Effector CD4-positive, alpha-beta T cell (primary cell): ENCODE measurements at places on chromosomes 3 and 15.

DNA sequence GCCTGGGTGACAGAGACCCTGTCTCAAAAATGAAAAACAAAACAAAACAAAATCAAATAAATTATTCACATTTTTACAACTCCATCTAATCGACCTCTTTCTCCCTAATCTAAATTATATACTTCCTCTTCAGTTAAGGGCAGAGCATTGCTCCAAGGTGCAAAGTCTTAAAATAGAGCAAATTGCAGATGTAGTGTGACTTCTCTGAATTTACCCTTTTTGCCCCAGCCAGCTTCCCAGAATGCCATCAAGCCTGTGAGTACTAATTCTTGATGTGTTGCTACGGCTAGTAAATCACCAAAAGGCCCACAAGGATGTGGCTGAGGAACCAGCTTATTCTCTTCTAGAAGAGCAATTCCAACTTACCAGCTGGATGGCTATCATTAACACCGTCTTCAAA, 53.4 kb upstream of the PPIB start:
- DNase-seq: no peak

GRCh38 chr15:98786717-98787116, 138.4 kb downstream of the IGF1R start:
- DNase-seq: no peak

- DNase-seq: no peak
These were observed 908.3 kb downstream of the TUSC7 start for GRCh38 chr3:117617906-117618305.

DNA sequence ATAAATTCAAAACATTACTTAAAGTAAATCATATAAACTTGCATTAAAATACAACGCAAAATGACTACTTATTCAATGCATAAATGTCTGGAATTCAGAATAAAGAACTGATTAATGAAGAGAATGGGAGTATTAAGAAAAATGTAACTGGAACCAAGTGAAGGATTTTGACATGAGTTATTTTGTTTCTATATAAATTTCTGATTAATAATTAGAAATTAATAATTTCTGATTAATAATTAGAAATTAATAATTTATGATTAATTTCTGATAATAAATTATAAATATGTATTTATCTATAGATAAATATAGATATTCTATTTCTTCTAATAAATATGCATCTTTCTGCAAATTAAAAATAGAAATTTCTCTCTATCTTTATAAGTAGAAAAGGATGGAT, 160.0 kb upstream of the STRIT1 start:
- no peak for DNase-seq

GRCh38 chr3:86451749-86452148, 539.2 kb downstream of the VGLL3 start:
- no peak for DNase-seq

GRCh38 chr3:177427540-177427939, 230.3 kb upstream of the TBL1XR1 start:
- no peak for DNase-seq

GRCh38 chr15:85475317-85475701, 94.9 kb downstream of the AKAP13 start:
- no peak for DNase-seq

DNA sequence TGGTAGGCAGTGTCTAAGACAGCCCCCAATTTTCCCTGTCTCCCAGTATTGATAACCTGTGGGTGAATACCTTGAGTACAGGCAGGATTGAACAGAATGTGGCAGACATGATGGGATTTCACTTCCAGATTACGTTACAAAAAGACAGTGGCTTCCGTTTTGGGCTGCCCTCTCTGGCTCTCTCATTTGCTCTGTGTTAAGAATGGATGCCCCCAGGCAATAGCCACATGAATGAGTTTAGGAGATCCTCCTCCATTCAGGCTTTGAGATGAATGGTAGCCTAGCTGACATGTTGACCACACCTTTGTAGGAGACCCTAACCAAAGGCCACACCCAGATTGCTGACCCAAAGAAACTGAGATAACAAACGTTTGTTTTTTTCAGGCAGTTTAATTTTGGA, 34.3 kb downstream of the UBXN7 start:
- DNase-seq: no peak

DNA sequence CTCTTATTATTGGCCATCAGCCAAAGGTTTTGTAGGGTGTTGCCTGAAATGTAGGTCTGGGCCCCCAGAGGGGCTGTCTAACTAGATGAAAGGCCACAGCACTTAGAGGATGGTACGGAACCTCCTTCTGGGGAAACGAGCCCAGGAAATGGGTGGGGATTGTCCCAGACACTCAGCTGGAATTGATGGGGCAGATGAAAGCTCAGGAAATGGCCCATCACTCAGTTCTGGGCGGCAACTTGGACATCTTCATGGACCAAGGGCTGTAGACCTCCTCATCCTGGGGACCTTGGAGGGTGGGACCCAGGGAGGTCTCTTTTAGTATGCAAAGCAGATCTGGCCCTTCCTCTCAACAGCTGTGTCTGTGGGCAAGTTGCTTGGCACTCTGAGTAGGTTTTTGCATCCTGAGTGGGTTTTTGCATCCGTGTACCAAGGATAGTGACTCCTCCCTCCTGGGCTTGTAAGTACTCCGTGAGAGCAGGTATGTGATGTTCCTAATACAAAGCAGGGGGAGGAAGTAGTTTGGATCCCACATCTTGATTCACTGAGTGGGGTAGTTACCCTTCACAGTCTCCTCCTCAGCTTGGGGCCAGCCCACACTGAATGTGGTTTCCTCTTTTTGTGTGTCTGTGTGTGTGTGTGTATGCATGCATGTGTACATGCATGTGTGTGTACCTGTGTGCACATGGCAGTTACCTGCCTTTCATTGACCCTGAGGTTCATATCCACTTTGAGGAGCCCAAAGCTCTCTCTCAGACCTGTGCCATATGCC, 292.0 kb downstream of the RPLP1 start:
- DNase-seq: no peak

DNA sequence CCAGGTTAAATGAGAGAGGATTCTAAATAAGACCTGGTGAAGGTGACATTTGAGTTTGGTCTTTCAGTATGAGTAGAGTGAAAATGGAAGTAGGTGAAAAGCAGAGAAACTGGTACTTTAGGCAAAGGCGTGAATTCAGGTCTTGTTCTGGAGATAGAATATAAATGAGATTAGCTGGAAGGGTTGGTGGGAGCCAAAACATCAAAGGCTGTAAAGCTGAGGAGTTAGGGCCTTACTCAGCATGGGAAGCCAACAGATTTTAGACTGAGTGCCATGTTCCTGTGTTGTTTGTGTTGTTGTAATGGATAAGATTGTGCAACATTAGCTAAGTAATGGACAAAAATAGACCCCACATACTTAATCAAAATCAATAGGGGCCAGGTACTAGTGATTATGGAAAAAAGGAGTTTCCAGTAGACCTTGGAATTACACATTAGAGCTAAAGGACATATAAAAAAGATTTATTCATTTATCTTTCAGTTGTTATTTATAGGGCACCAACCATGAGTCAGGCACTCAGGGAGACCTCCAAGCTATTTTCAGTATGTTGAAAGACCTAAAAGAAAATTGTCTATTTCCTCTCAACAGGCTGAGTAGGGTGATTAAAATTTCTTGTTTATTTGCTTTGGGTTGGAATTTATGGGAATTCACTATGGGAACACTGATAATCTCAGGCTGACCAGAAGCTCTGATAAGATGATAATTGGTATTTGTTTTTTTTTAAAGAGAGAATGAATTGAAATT, 20.8 kb downstream of the ARL14 start:
- DNase-seq: no peak

DNA sequence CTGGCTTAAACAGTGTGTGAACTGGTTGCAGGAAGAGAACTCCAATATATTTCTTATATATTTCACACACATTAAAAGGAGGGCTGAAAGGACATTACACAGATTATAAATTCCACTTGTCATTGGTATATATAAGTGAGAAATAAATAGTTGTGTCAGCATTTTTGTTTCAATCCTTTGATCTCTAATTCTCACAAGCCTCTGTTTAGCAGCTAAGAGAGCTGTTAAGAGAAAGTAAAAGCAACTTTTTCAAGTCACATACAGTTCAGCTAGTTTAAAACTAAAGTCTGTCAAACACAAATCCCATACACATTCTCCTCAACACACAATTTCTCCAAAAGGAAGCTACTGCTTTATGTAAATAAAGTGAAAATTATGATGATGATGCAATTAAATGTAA, 70.5 kb upstream of the CCDC39 start:
- DNase-seq: no peak

GRCh38 chr3:114686621-114687020, 392.8 kb downstream of the TIGIT start:
- DNase-seq: no peak

DNA sequence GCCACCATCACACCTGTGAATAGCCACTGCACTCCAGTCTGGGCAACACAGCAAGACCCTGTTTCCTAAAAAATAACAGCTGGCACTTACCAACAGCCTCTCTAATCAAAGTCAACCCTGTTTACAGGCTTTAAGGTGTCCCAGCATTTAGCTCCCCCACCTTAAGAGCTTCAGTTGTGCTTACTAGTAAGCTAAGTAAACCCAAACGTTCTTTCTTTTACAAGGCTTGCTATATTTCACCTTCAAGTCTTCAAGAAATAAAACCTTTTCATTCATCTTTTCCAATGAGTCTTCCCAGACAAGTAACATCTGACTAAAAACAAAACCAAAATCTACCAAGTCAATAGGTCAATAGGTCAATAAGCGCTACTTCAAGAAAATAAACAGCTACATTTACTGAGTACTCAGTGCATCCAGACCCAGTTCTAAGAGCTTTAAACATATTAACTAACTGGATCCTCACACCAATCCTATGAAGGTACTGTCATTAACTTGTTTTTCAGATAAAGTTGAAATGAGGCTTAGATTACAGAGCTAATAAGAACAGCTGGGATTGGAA, 62.4 kb downstream of the PBRM1 start:
- DNase-seq: no peak

GRCh38 chr3:152879130-152879789, 44.3 kb downstream of the P2RY1 start:
- DNase-seq: no peak

DNA sequence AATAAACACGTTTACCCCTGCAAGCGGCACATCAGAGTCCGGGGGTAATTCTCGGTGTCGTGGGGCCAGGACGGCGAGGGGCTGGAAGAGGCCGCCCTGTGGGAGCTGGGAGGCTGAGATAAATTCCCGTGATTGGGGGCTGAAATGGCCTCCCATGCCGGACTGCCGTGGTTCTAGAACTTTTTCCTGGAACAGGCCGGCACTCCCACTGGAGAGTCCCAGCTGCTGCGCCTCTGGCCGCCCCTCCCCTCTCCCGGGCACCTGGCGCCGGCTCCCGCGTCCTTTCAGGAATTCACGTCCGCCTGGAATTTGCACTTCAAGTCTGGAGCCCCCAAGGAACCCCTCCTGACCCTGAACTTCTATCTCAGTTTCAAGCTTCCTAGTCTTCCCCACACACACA, 10.8 kb upstream of the LRRC2 start:
- DNase-seq: no peak

DNA sequence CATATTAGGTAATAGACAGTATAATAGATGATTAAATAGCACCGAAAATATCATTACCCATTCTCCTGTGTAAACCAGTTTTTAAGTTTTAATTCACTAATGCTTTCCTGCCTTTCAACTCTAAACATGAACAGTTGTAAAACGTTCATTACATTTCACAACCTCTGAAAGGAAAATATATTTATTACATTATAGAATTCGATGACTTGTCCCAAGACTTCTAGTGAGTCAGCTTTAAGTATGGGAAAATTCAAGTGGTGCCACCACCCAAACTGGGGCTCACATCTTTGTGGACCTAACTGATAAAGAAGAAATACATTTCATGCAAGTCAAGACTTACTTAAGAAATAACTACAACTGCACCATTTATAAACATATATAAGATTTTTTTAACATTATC, 2.0 kb downstream of the TRIM59 start:
- no peak for DNase-seq

GRCh38 chr15:39232512-39232911, 348.4 kb upstream of the THBS1 start:
- DNase-seq: no peak

DNA sequence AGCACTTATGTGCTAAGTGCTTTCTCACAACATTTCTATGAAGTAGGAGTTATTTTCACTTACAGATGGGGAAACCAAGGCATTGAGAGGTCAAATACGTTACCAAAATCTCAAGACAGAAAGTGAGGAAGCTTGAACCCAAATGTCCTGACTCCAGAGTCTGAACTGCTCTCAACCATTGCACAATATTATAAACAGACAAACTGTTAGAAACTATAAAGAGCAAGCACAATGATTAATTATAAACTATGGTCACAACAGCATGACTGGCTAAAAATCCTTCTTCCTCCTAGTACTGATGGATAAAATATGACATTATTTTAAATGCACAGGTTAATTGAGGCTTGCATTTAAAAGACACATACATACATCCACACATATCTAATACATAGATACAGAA, 77.9 kb upstream of the ASB14 start:
- DNase-seq: no peak

- no peak for DNase-seq
These were observed 3.0 kb downstream of the SLC27A2 start for GRCh38 chr15:50184863-50185504.

- DNase-seq: no peak
These were observed 20.6 kb upstream of the RBM5 start for GRCh38 chr3:50068134-50068533.

DNA sequence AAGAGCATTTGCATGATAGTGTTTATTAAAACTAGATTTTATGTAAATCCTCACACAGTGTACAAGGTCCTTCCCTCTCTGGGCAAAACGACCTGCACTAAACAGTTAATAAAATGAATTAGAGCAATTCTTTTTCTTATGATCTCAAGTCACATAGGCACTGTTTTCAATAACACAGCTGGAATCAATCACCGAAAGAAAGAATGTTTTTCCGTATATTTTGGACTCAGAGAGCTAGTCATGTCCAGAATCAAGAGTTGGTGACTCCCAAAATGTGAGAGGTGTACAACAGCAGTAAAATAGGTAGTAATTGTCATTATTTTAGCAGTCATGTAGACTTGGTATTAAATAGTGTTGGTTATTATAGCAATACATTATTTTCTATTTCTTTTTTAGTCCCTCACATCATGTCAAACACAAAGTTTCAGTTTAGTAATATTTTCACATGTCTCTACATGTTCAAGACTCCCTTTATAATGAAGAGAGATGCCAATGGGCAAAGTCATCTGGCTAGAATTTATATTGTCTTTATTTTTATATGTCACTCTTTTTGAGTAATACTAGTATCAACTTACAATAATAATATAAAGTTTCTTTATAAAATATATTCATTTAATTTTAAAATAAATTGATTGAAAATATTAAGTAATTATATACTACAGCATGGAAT, 448.6 kb upstream of the CDIN1 start:
- no peak for DNase-seq

- no peak for DNase-seq
These were observed 25.8 kb upstream of the PIAS1 start for GRCh38 chr15:68028137-68028887.
